Left lung (tissue), 14 donors: ENCODE measurements at places on chromosomes 11 and 22. TPM values are rescaled to one million over a fixed set of nuclear protein-coding genes. Genes with fewer than 3 reads are reported as not detected.

PGA3 gene
- polyA plus RNA-seq, result not detected

OR51Q1 gene
- polyA plus RNA-seq, result not detected

SCN3B gene
- 7.2 TPM for polyA plus RNA-seq

OR8G1 gene
- polyA plus RNA-seq, result 0.04 TPM

ARHGAP20 gene
- polyA plus RNA-seq, result 47.8 TPM

OR10D3 gene
- not detected for polyA plus RNA-seq

GRCh38 chr11:66676931-66677598 is 622 bp downstream of the RBM4B start:
- no peak for DNase-seq
- H3K4me1 ChIP-seq, result peaks cover 49% of the 10 kb centered on the region
- no peaks in the 10 kb centered on the region for H3K27me3 ChIP-seq

- H3K36me3 ChIP-seq, result no peaks in the 10 kb centered on the region
- no peak overlapping the region for H3K27ac ChIP-seq
- peaks cover 28% of the 10 kb centered on the region for H3K27me3 ChIP-seq
- no peak overlapping the region for H3K4me3 ChIP-seq
Observed at GRCh38 chr11:7579361-7579791, 65.6 kb downstream of the PPFIBP2 start.

GRCh38 chr11:28251257-28251656 is 143.1 kb downstream of the METTL15 start:
- H3K4me3 ChIP-seq, result no peak overlapping the region
- H3K36me3 ChIP-seq, result no peaks in the 10 kb centered on the region
- no peaks in the 10 kb centered on the region for H3K27me3 ChIP-seq
- DNase-seq, result no peak
- H3K27ac ChIP-seq, result no peak overlapping the region
- H3K4me1 ChIP-seq, result no peaks in the 10 kb centered on the region

DNA sequence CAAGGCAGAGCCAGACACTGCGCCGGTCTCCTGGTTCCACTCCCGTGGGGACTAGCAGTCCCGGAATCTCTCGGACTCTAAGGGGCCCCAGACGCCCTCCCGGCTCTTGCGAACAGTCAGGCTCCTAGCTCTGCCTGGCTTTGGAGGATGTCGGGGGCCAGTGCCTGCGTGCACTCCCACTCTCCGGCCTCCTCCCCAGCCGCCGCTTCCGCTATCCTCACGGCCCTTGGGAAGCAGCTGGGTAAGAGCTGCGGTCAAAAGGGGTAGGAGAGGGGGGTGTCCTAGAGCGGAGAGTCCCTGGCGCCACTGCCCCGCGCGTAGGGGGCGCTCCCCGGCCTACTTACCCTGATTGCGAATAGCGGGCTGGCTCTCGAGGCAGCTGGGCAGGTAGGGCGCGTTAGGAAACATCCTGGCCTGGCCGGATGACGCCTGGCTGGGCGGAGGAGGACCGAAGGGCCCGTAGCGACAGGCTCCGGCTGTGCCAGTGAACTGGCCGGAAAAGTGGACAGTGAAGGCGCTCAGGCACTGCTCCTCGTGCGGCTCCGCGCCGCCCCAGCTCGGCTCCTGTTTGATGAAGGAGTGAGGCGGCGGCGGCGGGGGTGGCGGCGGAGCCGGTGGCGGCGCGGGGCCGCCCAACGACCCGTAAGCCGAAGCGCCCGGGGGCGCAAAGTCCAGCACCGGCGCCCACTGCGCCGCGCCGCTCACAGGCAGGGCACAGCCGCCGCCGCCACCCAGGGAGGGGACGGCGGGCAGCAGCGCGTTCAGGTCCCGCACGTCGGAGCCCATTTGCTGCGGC is 785 bp downstream of the WT1 start:
- H3K4me1 ChIP-seq, result peaks cover 6% of the 10 kb centered on the region
- H3K36me3 ChIP-seq, result no peaks in the 10 kb centered on the region
- no peak overlapping the region for H3K27ac ChIP-seq
- no peak for DNase-seq
- H3K4me3 ChIP-seq, result peak overlapping the region; percentile 17

DNA sequence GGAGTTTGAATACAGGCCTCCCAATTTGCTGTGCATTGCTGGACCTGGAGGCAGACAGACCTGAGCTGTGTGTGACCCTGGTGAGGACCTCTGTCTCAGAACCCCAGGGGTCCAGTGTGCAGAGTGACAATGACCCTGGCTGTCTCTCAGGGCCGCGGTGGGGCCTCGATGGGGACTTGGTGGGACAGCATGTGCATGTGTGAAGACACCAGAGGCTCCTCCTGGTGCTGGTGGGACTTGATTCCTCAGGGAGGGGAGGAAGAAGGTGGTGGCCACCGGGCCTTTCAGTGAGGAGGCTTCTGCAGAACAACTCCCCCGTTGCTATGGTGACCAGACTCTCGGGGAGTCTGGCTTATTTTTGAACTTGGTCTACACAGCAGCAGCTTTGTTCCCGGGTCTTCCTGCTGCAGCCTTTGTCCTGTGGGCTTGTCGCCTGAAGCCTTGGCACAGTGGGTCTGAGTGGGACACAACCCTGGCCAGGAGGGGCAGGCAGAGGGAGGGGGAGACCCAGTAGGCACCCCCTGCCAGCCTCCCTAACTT is 35.3 kb downstream of the MCM5 start:
- no peak overlapping the region for H3K27ac ChIP-seq
- H3K27me3 ChIP-seq, result no peaks in the 10 kb centered on the region
- H3K4me3 ChIP-seq, result no peak overlapping the region
- DNase-seq, result no peak
- peaks cover 13% of the 10 kb centered on the region for H3K36me3 ChIP-seq

DNA sequence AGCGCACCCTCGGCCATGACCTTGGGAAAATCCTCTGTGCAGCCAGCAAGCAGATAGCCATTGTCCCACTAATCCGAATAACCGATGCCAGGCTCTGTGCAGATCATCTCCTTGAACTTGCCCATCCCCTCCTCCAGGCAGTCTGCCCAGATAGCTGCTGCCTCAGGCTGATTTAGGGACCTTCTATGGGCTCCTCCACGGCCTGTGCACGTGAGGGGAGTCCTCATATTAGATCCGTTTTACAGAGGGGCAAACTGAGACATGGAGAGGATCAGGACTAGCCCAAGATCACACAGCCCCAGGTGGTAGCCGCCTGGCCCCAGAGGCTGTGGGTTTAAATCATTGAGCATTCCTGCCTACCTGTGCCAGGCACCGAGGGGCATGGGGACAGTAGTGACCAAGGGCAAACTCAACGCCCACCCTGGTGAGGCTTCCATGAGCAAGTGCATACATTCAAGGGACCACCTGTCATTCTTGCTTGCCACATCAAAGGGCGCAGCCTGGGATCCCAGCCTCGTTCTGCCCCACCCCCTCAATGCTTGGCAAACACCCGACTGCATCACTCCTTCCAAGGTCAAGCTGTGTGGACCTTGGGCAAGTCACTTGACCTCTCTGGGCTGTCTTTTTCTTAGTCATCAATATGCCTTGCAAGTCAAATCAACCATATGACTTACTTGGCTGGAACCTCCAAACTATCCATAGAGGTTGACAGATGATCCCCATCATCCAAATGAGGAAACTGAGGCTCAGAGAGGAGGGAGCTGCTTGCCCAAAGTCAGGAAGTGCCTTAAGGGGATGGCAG is 131.6 kb downstream of the MN1 start:
- no peaks in the 10 kb centered on the region for H3K36me3 ChIP-seq
- no peak for DNase-seq
- no peak overlapping the region for H3K27ac ChIP-seq
- H3K27me3 ChIP-seq, result peaks cover 18% of the 10 kb centered on the region

- no peaks in the 10 kb centered on the region for H3K36me3 ChIP-seq
- peaks cover 22% of the 10 kb centered on the region for H3K4me1 ChIP-seq
- H3K4me3 ChIP-seq, result no peak overlapping the region
- no peaks in the 10 kb centered on the region for H3K27me3 ChIP-seq
- H3K27ac ChIP-seq, result no peak overlapping the region
Observed at GRCh38 chr11:125105926-125106325, 5.5 kb downstream of the TMEM218 start.

- no peak overlapping the region for H3K27ac ChIP-seq
Observed at GRCh38 chr22:22001664-22002525, 19.3 kb upstream of the TOP3B start.

DNA sequence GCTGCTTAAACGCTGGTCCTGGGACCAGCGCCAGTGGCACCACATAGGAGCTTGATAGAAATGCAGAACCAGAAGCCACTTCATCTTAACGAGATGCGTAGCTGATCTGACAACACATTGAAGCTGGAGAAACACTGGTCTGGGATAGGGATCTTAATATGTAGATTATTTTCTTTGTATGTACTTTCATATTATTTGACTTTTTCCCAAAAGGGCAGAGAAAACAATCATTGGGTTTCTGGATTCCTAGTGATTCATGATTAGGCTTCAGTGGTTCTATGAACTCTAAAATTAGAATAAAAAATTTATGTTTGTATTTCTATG is 12.3 kb downstream of the MPEG1 start:
- no peak overlapping the region for H3K4me3 ChIP-seq
- no peaks in the 10 kb centered on the region for H3K27me3 ChIP-seq
- H3K36me3 ChIP-seq, result no peaks in the 10 kb centered on the region
- DNase-seq, result no peak
- peaks cover 12% of the 10 kb centered on the region for H3K4me1 ChIP-seq

GRCh38 chr11:95375451-95375850 is 144.4 kb upstream of the SESN3 start:
- H3K36me3 ChIP-seq, result no peaks in the 10 kb centered on the region
- no peak for DNase-seq
- H3K4me3 ChIP-seq, result no peak overlapping the region
- H3K27me3 ChIP-seq, result no peaks in the 10 kb centered on the region

DNA sequence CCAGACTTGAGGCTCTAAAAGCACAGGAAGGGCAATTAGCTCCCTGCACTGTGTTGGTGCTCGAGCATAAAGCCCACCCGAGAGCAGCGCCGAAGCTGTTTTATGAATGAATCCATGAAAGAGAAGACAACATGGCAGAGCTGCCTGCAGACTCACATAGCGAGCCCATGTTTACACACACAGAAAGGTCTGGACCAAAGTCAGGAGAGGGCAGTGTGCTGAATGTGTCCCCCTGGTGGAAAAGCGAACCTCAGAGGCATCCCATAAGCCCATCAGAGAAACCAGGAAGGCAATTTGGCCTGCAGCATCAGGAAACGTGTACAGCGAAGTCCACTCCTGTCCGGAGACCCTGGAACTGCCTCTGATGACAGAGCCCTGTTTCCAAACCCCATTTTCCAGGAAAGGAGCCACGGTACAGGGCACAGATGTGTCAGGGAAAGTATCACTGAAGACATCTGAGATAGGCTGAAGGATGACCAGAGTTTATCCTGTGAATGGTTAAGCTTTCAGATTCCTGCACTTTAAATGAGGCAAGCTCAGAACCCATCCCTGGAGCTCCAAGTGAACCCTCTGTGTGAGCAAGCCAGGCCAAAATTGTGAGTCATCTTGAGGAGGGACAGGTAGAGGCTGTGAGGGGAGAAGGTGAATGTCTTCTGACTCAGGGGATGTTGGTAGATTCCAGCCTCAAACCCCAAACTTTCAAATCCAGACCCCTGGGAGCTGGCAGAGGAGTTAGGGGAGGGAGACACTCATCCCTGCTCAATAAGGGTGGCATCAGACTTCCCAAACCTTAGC is 36.9 kb downstream of the CHRDL2 start:
- peaks cover 14% of the 10 kb centered on the region for H3K4me1 ChIP-seq
- H3K27me3 ChIP-seq, result no peaks in the 10 kb centered on the region
- no peaks in the 10 kb centered on the region for H3K36me3 ChIP-seq
- H3K27ac ChIP-seq, result no peak overlapping the region
- no peak overlapping the region for H3K4me3 ChIP-seq

DNA sequence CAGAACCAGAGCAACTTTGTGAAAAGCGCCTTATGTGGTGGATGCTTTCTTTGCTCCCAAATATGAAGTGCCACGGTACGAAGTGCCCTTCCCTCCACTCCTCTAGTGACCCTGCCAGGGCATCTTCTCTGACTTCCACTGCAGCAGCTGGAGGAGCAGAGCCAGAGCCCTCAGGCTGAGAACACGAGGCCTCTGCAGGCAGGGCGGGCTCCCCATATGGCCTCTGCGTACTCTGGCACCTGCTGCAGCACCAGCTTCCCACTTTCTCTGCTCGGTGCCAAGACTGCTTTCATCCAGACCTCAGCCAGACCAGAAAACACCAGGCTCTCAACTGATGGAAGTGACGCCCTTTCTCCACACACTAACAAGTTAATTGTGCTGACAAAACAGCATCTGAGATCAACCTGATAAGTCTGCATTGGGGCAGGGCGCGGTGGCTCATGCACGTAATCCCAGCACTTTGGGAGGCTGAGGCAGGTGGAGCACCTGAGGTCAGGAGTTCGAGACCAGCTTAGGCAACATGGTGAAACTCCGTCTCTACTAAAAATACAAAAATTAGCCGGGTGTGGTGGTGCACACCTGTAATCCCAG is 12.8 kb downstream of the UFD1 start:
- H3K27ac ChIP-seq, result no peak overlapping the region
- no peaks in the 10 kb centered on the region for H3K4me1 ChIP-seq
- no peak for DNase-seq
- H3K27me3 ChIP-seq, result no peaks in the 10 kb centered on the region
- H3K36me3 ChIP-seq, result peaks cover 100% of the 10 kb centered on the region

- peaks cover 68% of the 10 kb centered on the region for H3K27me3 ChIP-seq
- DNase-seq, result no peak
- H3K4me3 ChIP-seq, result no peak overlapping the region
- no peaks in the 10 kb centered on the region for H3K4me1 ChIP-seq
- no peaks in the 10 kb centered on the region for H3K36me3 ChIP-seq
Observed at GRCh38 chr22:39675947-39676346, 105.4 kb downstream of the CACNA1I start.

DNA sequence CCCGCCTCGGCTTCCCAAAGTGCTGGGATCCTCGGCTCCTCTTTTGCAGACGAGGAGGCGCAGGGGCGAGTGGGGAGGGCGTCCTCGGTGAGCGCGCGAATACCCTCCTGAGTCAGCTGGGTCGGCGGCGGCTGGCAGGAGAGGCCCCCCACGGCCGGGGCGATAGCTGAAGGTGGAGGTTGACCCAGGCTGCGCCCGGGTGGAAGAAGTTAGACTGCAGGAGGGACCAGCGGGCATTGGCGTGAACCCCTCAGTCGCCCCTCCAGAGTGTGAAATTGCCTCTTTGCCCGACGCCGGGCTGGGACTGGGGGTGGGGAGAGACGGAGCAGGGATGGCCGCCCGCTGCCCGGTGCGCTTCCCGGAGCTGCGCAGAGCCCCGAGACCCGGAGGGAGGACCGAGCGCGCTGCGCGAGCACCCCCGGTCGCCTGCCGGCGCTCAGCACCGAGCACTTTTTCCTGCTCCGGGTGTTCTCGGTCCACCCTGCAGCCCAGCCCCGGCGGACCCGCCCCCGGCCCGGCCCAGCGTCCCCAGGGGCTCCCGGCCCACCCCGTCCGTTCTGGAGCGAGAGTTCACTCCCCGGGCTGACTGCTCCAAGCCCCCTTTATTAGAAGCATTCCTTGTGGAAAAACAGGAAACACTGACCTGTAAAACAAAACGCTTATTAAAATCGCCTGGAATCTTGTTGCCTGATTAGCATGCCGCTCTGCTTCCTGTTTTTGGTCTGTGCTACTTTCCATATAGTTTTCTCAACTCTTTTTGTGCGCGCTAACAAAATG is 13.7 kb upstream of the CPT1A start:
- no peaks in the 10 kb centered on the region for H3K36me3 ChIP-seq
- DNase-seq, result no peak
- peaks cover 14% of the 10 kb centered on the region for H3K27me3 ChIP-seq
- H3K4me1 ChIP-seq, result no peaks in the 10 kb centered on the region
